ACHN (cell line): ENCODE measurements at places on chromosomes 12 and 14.

DNA sequence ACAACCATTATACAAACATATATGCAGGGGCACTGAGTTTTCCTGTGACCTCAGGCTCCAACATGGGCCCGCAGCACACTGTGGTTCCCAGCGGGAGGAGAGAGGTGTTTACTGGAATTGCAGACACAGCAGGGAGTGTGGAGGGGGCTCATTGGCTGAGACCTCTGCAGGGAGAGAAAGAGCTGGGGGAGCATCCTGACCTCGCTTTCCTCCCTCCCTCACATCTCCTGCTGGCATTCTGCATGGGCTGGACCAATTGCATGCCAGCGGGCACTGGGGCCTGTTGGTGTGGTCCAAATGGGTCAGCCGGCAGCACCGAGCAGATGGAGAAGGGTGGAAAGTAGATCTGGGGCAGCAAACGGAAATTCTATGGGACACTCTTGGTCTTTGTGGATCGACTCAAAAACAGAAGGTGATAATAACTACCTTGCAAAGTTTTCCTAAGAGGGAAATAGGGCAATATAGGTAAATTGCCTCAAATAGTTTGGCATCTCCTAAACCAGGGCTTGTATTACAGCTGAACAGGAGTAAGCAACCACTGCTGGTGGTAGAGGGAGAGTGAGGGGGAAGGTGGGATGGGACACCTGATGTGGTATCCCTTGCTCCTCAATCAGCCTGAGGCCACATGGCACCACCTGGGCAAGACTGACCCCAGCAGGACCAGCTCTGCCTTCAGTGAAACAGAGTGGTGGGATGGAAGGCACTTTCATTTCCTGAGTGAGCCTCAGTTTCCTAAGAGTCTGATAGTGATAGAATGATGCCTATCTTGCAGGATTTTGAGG is 86.9 kb downstream of the NTF3 start:
- DNase-seq = no peak

DNA sequence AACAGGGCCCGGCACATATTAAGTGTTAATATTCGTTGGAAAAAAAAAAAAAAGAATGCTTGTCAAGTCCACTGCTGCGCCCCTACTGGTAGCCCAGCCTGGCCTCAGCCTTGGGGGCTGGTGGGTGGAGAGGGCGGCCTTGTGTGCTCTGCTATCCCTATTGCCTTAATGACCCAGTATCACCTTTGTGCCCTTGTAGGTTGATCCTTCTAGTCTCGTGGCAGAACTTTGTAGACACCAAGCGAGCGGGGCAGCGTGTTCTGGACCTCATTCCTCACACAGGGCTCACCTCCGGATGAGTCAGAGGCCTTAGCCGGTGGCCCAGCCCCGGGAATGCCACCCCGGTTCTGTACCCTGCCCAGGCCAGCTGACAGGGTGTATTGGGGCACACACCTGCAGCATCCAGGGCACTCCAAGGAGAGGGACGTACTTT is 1.8 kb upstream of the RCOR1 start:
- peak; percentile 68 for DNase-seq

GRCh38 chr12:131902332-131903241 is 8.2 kb downstream of the ULK1 start:
- no peak for DNase-seq

DNA sequence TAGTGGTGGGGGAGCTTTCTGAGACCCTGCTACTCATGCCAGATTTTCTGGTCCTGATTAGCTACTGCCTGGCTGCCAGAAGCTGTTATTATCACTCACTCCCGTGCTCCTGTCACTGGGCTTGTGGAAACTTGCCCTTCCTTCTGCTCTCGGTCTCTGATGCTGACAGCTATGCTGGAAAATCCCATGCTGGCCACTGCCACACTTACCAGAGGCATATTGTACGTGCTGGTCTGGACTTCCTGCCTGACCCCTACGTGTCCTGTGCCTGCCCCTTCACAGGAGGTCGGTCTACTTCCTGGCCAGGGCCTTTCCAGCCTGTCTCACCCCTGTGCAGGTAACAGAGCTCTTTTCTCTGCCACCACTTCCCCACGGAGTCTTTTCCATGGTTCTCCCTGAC is 149.4 kb upstream of the PLEKHG7 start:
- no peak for DNase-seq

DNA sequence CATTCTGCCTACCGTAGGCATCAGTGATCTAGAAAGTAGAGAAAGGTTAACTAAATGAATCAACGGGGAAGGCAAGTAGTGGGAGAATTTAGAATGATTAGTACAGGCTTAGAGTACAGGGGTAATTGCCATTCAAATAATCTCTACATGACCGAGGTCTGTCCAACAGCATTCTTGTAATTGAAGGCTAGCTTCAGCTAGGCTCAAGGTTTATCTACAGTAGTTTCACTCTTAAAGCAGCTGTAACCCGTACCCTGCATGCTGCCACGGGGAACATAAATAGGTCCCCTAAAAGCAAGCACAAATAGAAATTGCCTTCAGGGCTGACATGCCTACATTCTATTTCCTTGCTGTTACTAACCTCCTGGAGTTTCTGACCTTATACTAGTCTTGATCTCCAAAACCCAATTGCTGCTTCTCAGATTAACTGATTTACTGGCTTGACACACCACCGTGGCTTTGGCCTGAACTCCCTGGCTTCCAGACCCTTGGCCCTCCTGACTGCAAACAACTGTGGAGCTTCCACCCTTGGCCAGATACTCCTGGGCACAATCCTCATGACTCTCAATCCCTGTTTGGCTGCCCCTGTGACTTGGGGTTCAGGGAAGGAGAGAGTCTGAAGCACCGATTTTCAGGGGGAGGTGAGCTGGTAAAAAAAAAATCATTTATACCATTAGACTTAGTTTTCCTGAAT is 242.1 kb upstream of the FOXN3 start:
- DNase-seq = no peak

DNA sequence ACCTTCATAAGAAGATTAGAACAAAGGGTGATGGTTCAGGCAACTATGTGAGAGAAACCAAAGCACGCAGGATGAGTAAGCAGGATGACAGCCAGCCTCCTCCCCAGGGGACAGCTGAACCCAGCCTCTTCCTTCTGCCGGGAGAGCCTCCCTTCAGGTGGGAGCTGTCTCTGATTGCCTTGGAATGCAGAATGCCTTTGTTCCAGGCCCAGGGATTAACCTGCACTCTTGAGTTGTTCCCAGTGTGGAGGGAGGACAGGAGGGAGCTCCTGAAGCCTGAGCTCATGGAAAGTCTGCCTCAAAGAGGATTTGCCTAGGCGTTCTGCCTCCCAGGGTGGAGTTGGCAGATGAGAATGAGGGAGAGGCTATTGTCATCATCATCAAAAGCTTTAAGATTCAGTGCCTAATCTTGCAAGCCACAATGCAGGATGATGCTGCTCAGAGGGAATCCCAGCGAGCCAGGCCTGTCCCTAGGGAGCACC is 3.6 kb upstream of the KRT6A start:
- DNase-seq = peak; percentile 15

- peak; percentile 96 for DNase-seq
Observed at GRCh38 chr12:57726151-57726883, 12.2 kb downstream of the AGAP2 start.

DNA sequence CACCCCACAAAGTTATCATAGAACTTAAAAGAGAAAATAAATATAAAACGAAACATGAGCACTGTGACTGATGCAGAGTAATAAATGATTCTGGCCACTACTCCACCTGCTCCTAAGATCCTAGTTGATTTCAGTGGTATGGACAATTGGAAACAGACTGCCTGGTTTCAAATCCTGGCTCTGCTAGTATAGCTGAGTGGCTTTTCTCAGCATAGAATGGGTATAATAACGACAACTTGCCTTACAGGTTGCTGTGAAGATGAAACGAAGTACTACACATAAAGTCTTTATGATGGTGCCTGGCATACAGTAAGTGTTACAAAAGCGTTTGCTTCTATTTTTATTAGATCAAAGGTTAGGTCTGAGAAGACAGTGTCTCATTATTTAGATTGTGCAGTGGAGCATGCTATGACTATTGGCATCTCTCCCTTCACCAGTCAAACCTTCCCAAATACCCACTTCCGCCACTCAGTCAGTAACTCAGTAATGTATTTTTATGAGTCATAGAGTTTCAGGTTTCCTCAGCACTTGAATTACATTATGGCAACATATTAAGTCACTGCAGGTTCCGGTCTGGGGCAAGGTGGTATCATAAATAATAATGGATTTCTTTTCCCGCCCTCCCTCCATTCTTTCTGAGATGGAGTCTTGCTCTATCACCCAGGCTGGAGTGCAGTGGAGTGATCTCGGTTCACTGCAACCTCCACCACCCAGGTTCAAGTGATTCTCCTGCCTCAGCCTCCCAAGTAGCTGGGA is 29.7 kb upstream of the NR2C1 start:
- peak; percentile 99 for DNase-seq

DNA sequence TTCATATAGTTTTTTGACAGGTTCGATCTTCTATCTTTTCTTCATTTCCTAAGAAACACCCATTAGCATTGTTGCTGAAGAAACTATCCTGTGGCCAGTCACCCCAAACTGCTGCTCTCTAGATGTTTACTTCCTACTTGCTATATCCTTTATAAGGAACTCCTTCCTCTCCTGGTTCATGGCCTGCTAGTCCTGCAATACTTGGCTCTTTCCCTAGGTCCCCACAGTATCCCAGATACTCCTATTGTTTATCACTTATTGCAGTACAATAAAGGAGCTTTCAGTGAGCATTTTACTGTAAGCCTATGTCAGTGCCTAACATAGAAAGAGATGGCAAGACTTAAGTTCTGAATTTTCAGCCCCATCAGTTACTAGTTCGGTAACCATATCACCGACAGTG is 2.8 kb downstream of the ALDH6A1 start:
- no peak for DNase-seq

DNA sequence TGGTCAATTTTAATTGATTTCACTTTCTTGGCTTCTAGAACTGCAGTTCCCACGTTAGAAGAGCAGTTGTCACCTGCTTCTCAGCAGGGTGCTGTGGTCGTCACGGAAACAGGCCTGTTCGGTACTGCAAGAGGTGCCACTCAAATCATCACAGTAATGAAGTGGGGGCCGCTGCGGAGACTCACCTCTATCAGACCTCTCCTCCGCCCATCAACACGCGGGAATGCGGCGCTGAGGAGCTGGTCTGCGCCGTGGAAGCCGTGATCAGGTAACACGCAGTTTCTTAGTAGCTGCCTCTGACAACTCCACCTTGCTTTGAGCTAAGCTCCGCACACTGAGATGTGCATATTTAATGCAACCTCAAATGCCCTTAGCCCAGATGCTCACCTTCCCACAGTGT is 107.2 kb downstream of the UNC79 start:
- no peak for DNase-seq

- no peak for DNase-seq
Observed at GRCh38 chr12:6450091-6450868, 1.6 kb upstream of the TAPBPL start.

DNA sequence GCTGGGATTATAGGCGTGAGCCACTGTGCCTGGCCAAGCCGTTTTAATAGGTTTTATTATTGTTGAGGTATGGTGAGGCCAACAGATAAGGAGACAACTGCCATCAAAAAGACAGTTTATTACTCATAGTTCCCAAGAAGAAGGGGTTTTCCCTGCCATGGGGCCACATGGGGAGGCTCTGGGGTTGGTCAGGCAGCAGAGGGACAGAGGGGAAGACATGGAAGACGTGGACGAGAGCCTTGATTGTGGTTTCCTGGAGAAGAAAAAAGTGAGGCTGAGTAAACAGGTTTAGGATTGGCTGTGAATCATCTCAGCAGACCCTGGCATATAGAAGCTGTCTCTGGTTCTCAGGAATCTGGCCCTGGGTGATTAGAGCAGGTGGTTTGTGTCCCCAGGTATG is 69.9 kb downstream of the FOXN4 start:
- DNase-seq = no peak

DNA sequence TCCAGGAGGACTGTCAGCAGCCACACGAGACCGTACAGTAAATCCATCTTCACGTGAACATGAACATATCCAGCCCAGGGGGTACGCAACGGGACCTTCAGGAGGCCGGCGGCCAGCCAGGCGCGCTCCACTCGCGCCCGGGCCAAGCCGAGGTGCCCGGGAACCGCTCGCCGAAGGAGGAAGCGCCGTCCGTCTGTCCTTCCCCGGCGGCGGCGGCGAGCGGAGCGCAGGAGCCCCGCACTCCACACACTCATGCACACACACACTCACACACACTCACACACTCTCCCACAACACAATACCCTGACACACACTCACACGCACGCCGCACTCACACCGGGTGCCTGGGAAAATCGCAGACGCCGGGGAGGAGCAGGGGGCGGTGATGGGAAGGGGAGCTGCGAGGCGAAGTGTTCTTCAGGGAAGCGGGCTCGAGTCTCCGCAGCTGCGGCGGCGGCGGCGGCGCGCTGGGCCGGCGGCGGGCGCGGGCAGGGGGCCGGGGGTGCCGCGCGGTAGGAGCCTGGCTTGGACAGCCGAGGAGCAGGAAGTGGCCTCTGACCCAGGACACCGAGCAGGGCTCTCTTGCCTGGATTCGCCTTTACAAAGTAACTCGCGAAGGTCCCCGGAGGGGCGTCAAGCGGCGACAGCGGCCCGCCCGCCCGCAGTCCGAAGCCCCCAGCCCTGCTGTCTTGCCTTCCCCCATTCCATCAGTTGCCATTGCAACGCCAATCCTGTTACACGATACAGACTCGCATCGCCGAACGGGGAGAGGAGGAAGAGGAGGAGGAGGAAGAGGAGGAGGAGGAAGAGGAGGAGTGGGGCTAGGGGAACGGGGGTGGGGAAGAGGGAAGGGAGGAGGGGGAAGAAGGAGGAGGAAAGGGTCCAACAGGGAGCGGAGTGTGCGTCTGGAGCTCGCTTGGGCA is 601 bp downstream of the MDGA2 start:
- DNase-seq = peak; percentile 36
